ENCODE measurements at places on chromosomes 3 and 15.

- DNase-seq: no peak
Measured at GRCh38 chr3:85603378-85603777, 644.6 kb downstream of the CADM2 start.

- DNase-seq: no peak
Measured at GRCh38 chr15:33209575-33210481, 15.3 kb upstream of the FMN1 start.

DNA sequence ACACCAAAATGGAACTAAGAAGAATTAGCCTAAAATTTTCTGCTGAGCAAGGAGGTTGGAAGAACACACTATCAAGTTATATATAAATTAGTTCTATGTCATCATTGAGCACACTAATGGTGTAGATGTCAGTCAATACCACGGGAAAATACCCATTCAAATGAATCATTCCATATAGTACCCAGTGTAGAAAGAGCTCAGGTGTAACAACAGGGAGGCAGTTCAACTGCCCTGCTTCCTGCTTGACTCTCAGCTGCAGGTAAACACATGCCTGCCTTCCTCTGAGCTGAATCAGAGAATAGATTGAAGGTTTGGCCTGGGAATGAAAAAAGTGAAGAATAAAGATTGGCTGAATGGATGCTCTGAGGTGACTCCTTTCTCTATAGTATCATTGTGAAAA lies 1088.0 kb downstream of the AGBL1 start:
- no peak for DNase-seq

- no peak for DNase-seq
Measured at GRCh38 chr3:125165189-125165947, 47.2 kb downstream of the SLC12A8 start.

- DNase-seq: no peak
Measured at GRCh38 chr15:80105595-80105994, 46.1 kb downstream of the ZFAND6 start.

DNA sequence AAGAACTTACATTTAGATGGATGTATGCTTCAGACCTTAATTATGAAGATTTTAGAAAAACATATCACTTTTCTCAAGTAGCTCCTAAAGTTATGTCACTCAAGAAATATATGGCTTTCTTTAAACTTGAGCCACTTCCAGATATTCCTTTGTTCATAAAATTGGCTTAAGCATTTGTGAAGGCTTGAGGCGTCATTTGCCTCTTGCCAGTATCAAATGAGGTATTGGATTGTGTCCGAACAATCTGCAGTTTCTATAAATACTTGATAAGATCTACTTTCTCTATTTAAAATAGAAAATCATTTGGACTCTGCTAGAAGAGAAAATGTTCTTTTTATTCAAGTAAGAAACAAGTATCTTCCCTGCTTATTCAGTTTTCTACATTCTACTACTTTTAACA lies 102.6 kb downstream of the RSL24D1 start:
- DNase-seq: no peak

DNA sequence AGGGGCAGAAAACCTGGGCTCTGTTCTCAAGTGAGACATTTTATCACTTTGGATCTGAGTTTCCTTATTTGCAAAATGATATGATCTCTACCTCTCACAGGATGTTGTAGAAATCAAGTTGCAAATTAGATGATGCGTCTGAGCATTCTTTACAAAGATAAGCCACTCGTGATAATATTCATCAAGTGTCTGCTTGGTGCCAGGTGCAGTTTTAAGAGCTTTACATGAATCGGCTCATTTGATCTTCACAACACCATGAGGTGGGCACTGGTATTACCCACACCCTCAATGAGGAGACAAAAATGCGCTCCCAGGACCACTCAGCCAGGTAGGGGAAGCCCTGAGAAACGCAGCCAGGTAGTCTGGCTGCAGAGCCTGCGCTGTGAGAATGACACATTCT lies 59.1 kb upstream of the CA12 start:
- no peak for DNase-seq

DNA sequence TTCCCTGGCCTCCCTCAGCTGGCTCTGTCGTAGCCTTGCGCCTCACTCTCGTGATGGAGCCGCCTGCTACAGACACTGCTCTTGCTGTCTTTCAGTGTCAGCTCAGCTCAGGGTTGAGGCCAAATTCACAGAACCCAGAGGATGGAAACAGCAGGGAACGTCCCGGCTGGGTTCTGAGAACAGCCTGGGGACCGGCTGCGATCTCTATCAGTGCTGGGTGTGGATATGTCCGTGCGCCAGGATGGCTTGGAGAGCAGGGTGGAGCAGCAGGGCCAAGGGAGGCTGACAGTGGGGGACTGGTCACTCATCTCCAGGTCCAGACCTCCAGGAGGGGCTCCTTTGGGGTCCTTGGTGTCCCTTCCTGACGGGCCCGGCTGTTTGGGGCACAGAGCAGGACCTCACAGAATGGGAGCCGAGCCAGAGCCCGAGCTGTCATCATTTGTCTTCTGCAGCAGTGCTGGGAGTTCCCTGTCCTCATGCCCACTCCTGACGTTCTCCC lies 18.4 kb downstream of the KLF15 start:
- no peak for DNase-seq

DNA sequence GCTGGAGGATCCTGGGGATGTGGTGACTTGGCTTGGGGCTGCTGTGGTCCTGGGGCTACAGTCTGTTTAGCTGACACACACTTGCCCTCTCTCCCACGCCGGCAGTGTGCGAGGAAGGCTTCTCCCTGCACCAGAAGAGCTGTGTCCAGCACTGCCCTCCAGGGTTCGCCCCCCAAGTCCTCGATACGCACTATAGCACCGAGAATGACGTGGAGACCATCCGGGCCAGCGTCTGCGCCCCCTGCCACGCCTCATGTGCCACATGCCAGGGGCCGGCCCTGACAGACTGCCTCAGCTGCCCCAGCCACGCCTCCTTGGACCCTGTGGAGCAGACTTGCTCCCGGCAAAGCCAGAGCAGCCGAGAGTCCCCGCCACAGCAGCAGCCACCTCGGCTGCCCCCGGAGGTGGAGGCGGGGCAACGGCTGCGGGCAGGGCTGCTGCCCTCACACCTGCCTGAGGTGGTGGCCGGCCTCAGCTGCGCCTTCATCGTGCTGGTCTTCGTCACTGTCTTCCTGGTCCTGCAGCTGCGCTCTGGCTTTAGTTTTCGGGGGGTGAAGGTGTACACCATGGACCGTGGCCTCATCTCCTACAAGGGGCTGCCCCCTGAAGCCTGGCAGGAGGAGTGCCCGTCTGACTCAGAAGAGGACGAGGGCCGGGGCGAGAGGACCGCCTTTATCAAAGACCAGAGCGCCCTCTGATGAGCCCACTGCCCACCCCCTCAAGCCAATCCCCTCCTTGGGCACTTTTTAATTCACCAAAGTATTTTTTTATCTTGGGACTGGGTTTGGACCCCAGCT lies 2.9 kb upstream of the FES start:
- no peak for DNase-seq

GRCh38 chr3:178072391-178073305 lies 463.6 kb upstream of the KCNMB2 start:
- DNase-seq: no peak

- DNase-seq: no peak
Measured at GRCh38 chr3:17514597-17514996, 227.8 kb downstream of the TBC1D5 start.

GRCh38 chr3:16349986-16350596 lies 85.1 kb downstream of the OXNAD1 start:
- no peak for DNase-seq

- DNase-seq: no peak
Measured at GRCh38 chr3:124467980-124468902, 262.0 kb upstream of the UMPS start.

DNA sequence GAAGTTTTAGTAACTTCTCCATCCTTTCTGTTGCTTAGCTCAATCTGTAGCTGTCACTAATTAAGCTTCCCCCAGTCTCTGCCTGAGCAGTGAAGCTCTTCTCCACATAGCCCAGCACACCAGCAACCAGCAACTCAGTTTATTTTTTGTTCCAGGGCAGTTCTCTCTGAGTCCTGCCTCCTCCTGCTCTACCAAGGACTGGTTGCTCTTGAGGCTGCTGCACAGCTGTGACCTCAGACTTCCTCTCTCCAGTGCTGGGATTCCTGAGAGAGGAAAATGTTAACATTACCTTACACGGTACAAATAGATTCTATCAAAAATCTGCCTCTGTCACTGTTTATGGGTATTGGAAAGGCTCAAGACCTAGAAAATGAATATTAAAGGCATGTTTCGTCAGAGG lies 294.7 kb downstream of the OXSM start:
- DNase-seq: no peak

DNA sequence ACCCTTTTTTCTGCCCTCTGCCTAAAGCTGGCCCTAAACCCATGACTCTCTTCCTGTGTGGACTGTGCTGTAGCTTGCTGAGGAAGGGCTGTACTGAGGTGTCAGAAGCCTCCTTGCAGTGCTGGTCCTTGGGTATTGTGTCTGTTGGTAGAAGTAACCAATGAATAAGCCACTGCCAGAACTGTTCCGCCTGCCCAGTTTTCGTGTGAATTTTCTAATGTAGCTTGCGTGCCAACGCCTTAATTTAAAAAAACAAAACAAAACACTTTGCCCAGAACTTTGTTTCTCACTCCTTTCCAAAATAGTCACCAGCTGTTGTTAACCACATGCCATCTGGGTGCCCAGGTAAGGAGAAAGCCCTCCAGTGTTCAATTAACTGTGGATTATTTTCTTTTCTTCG lies 101.9 kb downstream of the KLHL25 start:
- peak; percentile 16 for DNase-seq

DNA sequence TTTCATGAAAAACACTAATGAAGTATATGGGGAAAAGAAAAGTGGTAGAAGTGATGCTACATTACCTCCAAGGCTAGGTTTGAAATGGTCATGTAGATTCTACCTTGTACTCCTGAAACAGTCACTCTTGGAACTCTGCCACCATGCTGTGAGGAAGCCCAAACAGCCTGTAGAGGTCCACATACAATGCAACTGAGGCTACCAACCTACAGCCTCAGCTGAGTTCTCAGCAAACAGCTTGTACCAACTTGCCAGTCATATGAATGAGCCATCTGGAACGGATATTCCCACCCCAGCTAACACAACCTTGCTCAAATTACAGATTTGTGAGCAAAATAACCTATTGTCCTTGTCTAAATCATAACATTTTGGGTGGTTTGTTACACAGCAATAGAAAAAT lies 193.5 kb downstream of the ULK4 start:
- DNase-seq: no peak

DNA sequence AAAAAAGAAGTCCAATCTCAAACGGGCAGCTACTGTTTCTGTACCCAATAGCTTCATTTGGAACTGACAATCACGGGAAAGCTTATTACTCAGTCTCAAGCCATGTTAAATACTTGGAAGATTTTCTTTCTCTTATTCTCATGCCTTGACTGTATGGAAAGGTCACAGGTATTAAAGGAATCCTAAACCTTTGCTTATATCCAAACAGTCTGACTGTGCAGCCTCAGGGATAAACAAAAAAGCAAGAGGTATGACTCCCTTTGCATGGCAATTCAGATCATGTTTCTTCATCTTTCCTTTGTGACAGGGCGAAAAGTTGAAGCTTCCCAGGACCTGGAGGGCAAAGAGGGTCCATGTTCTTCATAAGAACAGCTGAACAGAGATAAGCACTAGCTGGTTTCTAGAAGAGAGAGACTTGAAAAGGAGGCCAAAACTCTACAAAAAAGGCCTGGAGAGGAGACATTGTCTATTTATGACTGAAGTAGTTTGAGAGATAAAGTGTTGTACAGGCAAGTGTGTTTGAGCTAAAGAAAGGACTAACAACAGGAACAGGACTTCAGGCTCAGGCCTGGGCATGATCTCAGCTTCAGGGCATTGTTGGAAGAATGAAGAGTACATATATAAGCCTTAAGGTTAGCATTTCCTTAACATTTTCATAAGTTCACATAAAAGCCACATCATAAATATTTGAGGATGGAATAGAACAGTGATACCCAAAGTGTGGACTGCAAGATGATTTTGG lies 231.0 kb upstream of the THRB start:
- no peak for DNase-seq

DNA sequence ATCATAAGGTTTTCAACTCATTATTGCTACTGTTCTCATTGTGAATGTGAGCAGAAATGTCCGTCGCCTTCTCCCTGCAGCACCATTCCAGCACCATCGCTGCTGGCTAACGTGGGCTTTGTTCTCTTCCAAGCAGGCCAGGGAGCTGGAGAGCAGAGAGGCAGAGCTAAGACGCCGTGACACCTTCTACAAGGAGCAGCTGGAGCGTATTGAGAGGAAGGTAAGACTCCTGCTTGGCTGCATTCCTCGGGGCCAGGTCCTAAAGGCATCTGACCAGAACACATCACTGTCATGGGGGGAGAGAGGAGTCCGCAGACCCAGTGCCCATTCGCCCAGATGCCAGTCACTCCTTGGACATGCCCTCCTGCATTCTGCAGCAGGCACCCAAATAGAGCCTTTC lies 130.4 kb upstream of the PLXNA1 start:
- no peak for DNase-seq

- DNase-seq: no peak
Measured at GRCh38 chr3:28595372-28595771, 246.7 kb upstream of the AZI2 start.

- DNase-seq: no peak
Measured at GRCh38 chr3:77699125-77699691, 659.3 kb downstream of the ROBO2 start.

- DNase-seq: no peak
Measured at GRCh38 chr3:32440611-32441350, 49.1 kb downstream of the CMTM7 start.

- DNase-seq: no peak
Measured at GRCh38 chr15:101322854-101323477, 27.9 kb upstream of the SNRPA1 start.

DNA sequence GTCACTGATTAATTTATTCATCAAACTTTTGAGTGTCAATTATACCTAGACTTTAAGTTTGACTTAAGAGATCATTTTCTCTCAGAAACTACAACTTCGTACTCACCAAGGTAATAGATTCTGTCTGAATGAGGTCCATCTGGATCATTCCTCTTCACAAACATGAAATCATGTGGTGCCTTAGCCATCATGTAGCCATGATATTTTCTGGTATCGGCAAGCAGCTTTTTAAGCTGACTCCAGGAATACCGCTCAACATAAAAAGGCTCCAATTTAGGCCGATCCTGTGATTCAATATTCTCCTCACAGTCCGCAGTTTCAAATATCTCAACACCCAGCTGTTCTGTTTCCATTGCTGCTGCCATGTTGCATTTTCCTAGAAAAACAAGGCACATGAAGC lies 5.3 kb downstream of the DPP8 start:
- DNase-seq: no peak

DNA sequence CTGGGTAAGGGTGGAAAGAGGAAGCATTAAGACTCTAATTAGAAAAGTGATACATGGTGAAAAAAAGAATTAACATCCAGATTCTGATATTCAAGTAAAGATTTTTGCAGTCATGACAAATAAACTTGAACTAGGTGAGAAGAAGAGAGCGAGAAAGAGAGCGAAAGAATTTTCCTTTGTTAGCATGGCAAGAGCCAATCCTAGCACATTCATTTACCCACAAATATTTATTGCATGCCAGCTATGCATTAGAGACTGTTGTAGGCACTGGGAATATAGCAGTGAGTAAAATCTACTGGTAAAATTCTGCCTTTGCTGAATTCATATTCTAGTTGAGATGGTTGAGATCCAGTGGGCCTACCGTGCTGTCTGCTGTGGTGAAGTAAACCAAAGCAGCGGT lies 177.9 kb upstream of the DPH6 start:
- DNase-seq: no peak

- no peak for DNase-seq
Measured at GRCh38 chr15:93451265-93451664, 362.3 kb upstream of the RGMA start.
